ENCODE measurements at places on chromosomes 16 and 17.

GRCh38 chr17:78998311-78999055 is 11.1 kb downstream of the CANT1 start:
- no peak for DNase-seq

GRCh38 chr16:16175296-16175695 is 48.0 kb downstream of the ABCC6 start:
- DNase-seq, result no peak

- DNase-seq, result no peak
Observed at GRCh38 chr16:83899272-83899897, 470 bp downstream of the MLYCD start.

GRCh38 chr16:17515421-17516210 is 44.9 kb upstream of the XYLT1 start:
- no peak for DNase-seq

- no peak for DNase-seq
Observed at GRCh38 chr16:53429221-53429943, 4.9 kb upstream of the RBL2 start.

- DNase-seq, result no peak
Observed at GRCh38 chr16:86298758-86299134, 211.6 kb upstream of the FOXF1 start.

- DNase-seq, result no peak
Observed at GRCh38 chr17:35627417-35627816, 40.3 kb downstream of the AP2B1 start.

DNA sequence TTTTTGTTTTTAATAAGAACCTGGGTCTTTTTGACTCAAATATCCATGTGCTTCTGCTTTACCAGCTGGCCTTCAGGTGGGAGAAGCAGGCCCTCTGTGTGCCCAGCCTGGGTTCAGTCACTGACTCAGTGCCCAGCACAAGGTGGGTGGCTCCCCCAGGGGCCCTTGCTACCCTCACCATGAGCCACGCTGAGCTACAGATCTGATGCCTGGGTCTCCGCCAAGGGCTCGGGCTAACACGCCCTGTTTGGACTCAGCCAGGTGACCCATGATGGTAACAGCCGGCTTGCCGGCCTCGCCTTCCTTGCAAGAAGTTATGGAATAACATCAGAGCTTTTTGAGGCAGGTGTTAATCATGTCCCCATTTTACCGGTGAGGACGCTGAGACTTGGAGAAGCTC is 109.5 kb upstream of the NLRP1 start:
- DNase-seq, result no peak

DNA sequence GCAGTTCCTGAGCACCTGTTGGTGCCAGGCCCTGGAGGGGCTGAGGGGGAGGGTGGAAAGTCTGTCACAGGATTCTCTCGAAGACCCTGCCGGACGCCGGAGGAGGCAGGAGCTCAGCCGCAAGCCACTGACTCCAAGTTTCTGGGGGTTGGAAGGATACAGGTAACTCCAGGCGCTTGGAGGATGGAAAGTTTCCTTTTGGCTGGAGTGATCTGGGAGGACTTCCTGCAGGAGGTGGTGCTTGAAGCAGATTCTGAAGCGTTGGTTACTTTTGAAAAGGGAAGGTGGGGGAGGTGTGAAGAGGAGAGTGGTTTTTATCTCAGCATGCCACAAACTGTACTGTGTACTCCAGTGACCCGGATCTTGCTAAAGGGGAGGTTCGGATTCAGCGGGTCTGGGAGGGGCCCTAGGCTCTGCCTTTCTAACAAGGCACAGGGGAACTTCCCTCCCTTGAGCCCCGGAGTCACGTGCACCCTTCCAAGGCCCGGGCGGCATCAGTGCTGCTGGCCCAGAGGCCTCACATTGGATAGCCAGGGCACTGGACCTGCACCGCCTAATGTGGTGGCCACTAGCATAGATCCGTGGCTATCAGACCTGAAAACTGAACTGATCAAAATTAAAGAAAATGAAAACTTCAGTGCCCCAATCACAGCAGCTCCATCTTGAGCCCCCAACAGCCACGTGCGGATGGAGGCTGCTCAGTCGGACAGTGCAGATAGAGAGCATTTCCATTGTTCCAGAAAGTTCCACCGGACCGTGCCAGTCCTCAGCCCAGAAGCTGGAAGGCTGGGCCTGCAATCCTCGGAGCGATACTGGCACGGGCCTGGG is 42.2 kb upstream of the GSE1 start:
- DNase-seq, result no peak

GRCh38 chr16:2296661-2297505 is 29.0 kb upstream of the RNPS1 start:
- no peak for DNase-seq

GRCh38 chr16:19582050-19582831 is 26.7 kb downstream of the VPS35L start:
- DNase-seq, result no peak

DNA sequence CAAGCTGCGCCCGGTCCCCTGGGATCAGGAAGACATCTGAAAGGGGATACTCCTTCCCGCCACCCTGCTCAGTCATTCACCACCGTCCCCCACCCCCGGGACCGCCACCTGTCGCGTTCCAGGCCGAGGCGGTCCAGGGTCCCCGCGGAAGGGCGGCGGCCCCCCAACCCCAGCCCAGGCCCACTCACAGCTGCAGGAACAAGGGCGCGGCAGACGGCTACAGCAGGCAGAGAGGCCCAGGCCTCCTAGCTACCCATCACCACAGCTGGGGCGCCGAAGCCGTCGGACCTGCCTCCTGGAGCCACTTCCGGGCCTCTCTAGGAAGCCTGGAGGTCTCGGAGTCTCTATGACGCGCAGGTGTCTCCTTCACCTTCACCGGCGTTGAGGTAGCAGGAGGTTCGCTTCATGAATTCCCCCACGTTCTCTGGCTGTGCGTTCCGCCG is at the start of gene SDR42E1:
Gene SDR42E1, minus strand, starts transcription at position 272 of the 443 bp plus-strand sequence. CDS start 10,612 bp downstream, outside the sequence.
- no peak for DNase-seq

GRCh38 chr16:52494145-52494544 is 52.8 kb downstream of the TOX3 start:
- DNase-seq, result no peak

- no peak for DNase-seq
Observed at GRCh38 chr16:54060599-54061421, 225.8 kb downstream of the IRX3 start.

DNA sequence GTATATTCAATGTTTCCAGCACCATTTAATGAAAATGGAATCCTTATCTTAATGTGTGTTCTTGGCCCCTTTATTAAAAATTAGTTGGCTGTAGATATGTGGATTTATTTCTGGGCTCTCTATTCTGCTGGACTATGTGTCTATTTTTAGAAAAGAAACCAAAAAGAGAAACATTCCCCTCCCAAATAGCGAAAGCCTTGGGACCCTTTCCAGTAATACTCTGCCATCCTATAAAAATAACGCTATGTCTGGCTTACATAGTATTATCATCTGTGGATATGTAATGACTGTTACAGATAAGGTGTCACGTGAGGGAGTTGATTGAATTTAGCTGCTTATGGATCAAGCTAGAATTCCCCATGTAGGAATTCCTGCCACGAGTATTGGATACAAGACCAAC is 279.3 kb upstream of the KIF2B start:
- no peak for DNase-seq

DNA sequence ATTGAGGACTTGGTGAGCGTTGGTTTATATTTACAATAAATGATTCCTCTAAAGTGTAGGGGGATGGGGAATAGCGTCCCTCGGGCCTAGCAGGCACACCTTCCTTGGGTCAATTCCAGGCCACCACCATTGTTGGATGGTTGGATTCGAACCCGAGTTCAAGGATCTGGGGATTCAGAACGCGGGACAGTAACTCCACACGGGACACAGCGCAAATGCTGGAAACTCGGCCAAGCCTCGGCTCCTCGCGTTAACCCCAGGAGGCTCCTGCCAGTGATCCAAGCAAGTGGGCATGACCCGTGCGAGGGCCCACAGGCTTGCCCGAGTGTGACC is 613 bp downstream of the B9D1 start:
- no peak for DNase-seq

DNA sequence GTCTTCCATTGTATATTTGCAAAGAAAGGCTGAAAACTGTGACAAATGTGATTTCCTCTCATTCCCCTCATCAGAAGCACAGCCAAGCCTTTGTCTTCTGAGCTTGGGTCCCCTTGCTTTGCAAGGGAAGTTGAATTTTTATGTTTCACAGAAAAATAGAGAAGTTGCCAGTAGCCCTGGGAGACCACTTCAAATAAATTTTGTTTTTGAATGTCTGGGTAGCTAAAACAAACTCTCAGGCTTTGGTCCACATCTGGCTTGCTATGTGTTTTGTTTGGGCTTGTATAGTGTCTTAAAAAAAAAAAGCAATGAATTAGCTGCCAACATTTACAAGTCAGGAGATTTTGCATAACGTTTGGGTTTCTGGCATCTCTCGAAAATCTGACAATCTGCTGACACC is 24.1 kb downstream of the PIK3R6 start:
- DNase-seq, result no peak

DNA sequence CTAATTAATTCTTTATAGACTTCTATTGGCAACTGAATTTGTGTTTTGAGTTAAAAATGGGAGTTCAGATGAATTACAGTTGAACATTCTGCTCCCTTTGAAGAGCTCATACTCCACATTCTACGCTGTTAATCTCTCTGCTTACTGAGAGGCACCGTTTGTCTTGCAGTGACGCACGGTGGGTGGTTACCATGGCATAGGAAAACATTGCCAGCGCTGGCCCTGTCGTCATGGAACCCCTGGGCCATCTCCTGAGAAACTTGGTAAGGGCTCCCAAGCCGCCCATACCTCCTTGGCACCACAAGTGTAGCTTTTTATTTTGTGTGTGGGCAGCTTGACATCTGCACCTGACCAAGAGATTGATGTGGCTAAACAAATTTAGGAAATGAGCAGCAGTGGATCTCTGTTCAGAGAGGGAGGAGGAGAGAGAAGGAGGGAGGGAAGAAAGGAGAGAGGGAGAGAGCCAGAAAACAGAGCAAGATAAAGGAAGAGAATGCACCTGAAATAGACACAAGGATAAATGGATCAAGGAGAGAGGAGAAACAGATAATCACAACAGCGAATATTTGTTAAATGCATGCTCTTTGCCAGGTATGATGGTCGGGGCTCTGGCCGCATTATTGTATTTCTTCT is 398.5 kb downstream of the HAPSTR1 start:
- DNase-seq, result no peak

GRCh38 chr17:560432-560873 is 154.2 kb downstream of the VPS53 start:
- no peak for DNase-seq

- no peak for DNase-seq
Observed at GRCh38 chr17:53118948-53119347, 703.8 kb upstream of the KIF2B start.

- no peak for DNase-seq
Observed at GRCh38 chr16:3950343-3951193, 70.1 kb upstream of the CREBBP start.

DNA sequence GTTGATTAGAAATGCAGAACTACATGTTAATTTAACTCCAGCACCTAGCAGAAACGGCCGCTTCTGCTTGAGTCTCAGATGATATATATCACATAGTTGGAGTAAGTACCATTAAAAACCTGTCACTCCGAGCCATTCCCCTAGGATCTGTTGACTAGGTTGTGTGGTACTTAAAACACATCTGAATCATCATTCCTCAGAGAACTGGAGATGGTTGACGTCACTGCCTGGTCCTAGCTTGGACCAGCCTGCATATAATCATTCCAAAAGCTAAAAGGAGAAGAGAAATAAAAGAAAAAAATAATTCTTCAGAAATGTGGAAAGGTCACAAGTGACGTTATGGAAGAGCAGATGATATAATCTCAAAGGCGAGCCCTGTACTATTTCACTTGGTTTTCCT is 31.3 kb upstream of the RASL10B start:
- no peak for DNase-seq

- DNase-seq, result no peak
Observed at GRCh38 chr16:87764600-87765472, 950 bp downstream of the KLHDC4 start.

DNA sequence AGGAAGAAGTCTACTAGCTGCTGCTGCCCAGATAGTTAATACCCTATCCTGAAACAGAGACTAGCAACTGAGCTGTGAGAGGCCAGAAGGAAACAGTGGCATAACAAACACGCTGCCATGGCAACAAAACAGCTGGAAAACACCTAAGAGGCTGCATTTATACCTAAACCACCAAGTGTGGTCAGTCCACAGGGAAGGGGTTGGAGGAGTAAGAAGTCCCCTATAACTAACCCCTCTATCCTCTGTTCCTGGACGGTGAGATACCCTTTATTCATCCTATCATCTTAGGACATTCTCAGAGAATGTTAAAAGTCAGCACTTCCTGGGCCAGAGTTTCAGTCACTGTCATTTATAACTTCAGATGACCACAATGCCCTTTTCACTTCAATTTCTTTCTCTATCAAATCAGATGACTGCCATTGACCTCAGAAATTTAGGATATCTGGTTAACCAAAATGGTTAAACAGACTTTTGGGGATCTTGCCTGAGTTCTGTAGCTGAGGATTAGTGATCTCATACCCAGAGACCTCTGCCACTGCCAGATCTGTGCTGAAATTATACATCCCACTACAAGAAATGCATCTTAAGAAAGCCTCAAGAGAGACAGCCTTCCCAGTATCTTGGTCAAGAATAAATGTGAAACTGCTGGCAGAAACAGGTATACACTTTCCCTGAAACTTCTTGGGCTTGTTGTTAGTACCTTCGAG is 36.2 kb downstream of the STH start:
- DNase-seq, result no peak

DNA sequence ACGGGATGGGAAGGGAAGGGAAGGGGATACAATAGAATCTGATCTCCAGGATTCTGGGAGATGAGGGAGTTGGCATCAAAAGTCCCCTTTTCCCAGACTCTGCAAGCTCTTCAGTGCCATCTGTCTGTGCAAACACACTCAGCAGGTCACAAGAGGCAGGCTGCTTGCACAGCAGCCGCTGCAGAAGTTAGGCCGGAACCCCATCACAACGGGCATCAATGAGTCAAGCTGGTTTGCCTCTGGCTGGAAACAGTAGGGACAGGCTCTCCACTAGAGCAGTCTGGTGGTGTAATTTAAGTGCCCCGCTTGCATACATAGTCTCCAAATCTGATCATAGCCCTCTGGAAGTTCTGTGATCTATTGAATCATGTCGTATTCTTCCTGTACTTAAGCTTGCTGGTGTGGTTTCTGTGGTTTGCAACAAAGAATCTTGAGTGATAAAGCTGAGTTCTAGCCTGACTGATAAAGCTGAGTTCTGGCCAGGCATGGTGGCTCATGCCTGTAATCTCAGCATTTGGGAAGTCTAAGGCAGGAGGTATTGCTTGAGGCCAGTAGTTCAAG is 33.7 kb upstream of the KDM8 start:
- DNase-seq, result no peak

GRCh38 chr16:86285938-86286921 is 224.1 kb upstream of the FOXF1 start:
- no peak for DNase-seq

DNA sequence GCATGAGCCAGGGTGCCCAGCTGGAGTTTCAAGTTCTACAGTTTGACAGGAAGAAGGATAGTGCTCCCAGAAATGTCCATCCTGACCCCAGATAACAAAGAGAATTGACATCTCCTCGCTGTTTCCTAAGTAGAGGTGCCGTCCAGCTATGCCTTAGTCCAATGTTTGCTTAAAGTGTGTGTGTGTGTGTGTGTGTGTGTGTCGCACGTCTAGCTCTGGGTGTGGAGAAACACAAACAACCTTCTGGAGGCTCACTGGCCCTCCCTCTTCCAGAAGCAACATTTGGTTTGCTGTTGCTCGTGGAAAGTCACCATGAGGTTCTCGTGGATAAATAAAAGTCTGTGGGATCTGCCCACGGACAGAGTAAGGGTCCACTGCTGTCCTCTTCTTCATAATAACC is 22.1 kb downstream of the EMP2 start:
- no peak for DNase-seq
